ENCODE measurements at places on chromosomes 16 and 17.
A peak's percentile ranks its signal among the peaks of the same experiment; 100 is the strongest.

DNA sequence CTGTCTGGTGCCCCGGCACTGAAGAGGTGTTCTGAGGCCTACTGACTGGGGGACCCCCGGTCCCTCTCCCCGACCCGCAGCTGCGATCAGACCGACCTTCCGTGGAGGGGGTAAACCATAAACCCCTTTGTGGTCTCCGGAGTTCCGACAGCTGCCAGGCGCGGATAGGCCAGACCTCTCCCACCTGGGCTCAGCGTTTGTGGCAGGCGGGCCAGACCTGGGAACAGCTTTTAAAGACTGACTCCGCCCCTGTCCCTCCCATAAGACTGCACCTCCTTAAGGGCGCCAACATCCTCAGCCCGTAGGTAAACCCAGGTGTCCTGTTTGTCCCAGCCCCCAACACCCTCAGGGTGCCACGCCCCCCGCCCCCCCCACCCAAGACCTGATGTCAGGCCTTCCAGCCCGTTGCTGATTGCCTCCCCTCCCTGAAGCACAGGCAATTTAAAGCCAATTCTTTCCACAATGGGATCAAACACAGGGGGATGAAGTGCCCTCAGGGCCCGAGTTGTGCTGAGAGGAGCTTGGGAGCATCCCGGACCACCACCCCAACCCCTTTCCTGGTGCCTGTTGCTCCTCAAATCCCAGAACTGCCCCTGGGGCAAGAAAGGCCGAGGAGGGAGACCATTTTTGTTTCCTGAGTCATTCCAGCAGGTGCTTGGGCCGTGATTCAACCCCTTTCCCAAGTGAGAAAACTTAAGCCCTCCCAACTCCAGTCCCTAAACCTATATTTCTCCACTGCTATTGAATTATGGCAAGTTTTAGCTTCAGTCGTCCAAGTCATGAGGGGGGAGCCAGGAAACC lies at the start of gene SOX15:
SOX15 (minus strand) TSS at position 204 of the 801 bp plus-strand sequence. CDS start 418 bp downstream, outside the sequence.
- DNase-seq: no peak

GRCh38 chr17:51718983-51719382 lies 439.5 kb downstream of the CA10 start:
- DNase-seq: no peak

DNA sequence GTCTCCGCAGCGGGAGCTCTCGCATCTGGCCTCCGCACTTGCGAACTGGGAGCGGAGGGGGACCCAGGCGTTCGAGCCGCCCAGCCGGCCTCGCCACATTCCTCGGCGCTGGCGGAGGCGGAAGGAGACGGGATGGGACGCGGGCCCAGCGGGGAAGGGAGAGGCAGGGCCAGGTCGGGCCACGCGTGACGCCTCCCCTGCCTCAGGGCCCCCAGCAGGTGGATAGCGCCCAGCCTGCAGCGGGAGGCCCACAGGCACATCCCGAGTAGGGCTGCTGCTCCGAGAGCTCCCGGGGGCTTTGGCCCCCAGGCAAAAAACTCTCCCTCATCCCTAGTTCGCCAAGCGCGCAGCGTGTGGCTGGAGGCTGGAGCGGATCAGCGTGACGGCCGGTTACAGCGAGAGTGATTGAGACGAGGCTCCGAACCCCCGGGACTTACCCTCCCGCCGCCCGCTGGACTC lies 800 bp downstream of the PLEKHH3 start:
- DNase-seq: peak; percentile 44

DNA sequence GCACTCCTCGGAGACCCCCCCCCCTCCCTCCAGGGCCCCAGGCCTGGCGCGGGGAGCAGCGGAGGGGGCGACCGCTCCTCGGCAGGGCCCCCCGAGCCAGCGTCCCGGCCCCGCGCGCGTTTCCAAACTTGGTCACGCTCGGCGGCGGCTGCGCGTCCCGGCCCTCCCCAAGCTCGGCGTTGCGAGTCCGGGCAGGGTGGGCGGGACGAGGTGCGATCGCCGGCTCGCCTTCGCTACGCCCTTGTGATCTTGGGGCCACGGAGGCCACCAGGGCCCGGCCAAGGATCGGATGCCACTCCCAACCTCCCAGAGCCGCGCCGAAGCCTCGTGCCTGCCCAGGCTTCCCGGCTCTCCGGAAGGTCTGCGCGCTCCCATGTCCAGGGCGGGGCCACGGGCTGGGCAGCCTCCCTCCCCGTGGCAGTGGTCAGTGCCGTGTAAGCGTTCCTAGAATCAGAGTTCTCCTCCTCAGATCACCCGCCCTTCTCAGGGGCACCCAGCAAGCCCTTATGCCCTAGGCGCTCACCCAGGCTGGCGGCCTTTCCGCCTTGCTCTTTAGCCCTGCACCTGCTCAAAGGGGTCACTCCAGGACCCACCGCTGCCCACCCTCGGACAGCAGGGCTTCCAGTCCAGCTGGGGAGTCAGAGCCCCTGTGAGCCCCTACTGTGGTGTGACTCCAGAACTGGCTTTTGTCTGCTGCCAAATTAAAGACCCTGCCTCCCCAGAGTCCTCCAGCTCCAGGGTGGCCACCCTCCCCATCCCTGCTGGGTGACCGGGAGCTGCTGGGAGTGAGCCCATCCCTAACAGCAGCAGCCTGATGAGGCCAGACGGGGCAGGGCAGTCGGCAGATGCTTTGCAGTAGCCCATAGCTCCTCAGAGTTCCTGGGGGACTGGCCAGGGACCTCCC lies 12.2 kb upstream of the MRPS23 start:
- peak; percentile 35 for DNase-seq

DNA sequence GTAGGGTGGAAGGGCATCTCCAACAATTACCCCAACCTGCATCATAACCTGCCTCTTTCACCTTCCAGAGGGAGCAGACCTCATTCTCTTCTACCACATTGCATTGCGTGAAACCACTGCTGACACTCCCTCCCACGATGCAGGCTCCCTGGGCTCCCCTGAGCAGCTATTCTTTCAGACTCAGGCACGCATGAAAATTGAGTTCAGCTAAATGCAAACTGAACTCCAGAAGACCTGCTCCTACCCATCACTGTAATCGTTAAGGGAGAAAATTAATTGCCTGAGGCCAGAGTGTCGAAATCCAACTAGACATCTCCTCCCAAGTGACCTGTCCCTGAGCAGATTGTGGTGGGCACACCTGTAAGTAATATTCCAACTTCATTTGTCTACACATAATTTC lies 186.0 kb downstream of the GRIN2A start:
- DNase-seq: no peak

- no peak for DNase-seq
These were observed 451.4 kb upstream of the CCL2 start for GRCh38 chr17:33803686-33804085.

DNA sequence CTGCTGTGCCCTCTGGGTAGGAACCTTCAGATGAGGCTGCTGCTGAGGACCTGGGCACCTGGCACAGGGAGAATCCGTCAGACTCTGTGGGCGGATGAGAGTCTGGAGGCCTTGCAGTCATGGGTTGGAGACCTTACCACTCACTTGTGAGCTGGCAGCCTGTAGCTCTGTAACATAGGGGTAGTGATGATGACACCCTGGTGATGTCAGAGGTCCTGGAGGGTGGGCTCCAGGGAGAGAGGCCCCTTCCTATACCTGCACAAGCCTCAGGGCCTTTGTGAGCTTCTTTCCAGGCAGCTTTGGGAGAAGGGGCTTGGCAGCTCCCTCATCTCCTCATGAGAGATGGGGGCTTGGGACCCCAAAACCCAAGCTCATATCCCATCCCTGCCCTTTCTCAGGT lies 1.6 kb downstream of the MIEF2 start:
- DNase-seq: no peak

DNA sequence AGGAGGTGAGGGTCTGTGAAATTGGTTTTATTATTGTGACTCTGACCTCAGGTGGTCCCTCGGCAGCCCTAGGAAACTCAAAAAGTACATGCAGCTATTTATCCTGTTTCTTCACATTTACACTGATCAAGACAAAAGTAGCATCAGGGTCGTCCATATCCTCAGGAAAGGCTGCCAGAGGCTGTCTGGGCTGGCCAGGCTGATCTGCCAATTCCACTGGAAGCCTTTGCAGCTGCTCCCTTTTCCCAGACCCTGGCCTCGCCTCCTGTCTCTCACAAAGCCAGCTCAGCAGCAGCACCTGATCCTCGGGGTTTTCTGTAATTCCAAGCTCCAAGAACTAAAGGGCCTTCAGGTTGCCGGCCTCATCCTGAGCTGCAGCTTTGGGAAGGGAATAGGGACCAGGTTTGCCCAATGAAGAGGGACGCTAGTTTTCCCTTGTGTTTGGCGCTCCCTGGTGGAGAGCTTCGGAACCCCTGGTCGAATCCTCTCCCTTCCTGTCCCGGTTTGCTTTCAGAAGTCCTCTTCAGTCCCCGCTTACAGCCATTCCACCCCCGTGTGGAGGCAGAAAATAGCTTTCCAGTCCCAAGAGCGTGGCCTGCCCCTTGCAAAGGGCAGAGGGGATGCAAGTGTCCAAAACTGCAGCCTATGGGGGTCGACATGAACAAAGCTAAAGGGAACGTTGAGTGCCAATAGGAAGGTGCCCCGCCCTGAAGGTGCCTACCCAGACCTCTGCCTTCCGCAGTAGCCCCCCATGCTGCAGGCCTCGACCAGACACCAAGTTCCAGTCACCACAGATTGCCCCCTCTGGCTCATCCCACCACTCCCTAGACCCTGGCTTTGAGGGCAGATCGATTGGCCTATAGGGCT lies 13.4 kb downstream of the MFSD6L start:
- DNase-seq: peak; percentile 58

DNA sequence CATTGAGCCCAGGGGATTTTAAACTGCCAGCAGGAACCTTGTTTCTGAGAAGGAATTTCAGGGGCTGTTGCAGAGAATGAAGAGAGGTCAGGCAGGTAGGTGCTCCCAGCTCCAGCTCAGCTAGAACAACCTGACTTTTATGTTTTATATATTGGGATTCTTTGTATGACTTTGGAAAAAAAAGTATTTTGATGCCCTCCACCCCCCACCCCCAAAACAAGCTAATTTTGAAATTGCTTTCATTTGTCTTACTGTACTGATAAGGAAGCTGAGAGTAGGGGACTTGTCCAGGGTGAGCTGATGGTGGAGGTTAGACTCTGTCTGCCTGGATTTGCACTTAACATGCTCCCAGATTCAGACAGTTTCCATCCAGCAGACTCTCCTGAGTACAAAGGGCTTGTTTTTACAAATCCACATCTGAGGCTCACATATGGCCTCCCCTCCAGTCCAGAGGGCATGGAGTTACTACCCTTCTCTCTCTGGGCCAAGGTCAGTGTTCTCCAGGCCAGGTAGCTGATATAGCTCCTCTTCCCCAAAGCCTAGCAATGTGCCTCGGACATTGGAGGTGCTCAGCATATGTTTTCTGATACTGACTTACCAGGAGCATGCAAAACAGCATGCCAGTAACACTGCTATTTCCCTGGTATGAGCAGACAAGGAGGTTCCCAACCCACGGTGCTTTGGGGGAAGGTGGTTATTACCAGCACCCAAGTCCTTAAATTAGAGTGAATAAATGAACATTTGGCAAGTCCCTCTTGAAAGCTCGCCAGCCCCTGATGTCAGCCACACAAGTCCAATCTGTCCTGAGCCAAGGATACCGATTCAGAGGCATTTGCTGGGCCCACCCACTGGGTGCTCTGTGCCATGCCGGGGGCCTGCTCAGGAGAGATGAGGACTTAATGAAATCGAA lies 11.3 kb downstream of the STX1B start:
- DNase-seq: peak; percentile 38

DNA sequence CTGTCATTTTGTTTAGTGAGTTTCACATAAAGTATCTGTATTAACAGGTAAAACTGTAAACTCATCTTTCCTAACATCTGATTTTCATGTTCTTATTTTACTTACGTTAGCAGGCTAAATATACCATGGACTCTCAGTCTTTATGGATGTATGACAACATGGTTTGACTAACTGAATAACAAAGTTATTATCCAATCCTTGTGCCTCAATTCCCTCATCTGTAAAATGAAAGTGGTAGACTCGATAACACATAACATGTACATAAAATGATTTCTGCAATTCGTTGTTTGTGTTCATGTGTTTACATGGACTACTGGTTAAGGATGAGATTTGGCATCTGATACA lies 9.5 kb upstream of the PCTP start:
- no peak for DNase-seq

GRCh38 chr17:6456321-6456720 lies 12.1 kb downstream of the PIMREG start:
- no peak for DNase-seq

DNA sequence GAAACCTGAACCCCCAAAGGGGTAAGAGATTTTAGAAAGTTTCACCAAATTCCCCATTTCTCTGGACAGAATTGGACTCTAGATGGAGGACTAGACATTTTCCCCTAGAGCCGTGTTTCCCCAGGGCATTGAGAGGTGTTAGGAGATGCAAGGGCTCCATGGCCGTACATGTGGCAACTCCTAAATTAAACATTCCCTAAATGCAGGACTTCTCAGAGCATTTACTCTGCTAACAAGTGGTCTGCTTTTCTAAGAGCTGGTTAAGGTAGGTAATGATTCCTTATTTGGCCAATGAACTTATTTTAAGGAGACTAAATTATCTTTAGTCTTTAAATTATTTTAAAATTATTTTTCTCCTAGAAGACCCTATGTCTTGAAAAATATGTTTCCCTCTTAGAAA lies 200.9 kb downstream of the MSI2 start:
- no peak for DNase-seq

GRCh38 chr17:56595108-56595418 lies 1.6 kb downstream of the NOG start:
- no peak for DNase-seq

DNA sequence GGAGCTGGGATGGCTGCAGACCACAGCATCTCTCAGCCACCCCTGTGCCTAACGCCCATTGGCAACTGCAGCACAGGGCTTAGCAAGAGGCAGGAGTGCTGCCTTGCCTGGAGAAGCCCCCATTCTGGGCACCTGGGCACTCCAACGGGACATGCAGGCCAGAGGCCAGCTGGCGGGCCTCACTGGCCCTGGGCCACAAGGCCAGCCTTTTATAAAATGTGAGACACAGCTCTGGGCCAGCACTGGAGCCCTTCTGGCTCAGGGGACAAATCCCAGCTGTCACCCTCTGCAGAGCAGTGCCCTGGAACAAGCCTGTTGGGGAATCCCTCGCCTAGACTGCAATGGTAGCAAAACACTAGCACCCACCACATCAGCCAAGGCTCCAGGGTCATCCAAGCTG lies 171.8 kb downstream of the WSCD1 start:
- no peak for DNase-seq

- DNase-seq: peak; percentile 81
These were observed 5.1 kb upstream of the GGT6 start for GRCh38 chr17:4565209-4566141.

GRCh38 chr17:38881600-38882191 lies 11.8 kb downstream of the LASP1 start:
- DNase-seq: peak; percentile 22
